ENCODE measurements at places on chromosomes 7 and 10. TPM values are rescaled to one million over a fixed set of nuclear protein-coding genes. Genes with fewer than 3 reads are reported as not detected.

PDE6C gene
- total RNA-seq, result not detected

TACC2 gene
- not detected for total RNA-seq

ERVW-1 gene
- not detected for total RNA-seq

COL26A1 gene
- total RNA-seq, result not detected

BAIAP2L1 gene
- total RNA-seq, result 1.2 TPM

SPRN gene
- not detected for total RNA-seq

RHOBTB1 gene
- total RNA-seq, result not detected

KLF14 gene
- not detected for total RNA-seq

KAT6B gene
- total RNA-seq, result 20.5 TPM

DNA sequence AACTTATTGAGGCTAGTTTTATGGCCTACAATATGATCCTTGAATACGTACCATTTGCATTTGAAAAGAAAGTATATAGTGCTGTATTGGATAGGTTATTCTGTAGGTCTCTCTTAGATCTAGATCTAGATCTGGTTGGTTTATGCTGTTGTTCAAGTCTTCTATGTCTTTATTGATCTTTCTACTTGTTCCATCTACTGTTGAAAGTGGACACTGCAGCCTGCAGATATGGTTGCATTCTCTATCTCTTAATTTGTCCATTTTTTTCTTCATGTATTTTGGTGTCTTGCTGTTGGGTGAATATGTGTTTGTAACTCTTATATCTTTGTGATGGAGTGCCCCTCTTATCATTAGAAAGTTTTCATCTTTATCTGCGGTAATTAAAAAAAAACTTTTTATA is 139.4 kb upstream of the PCDH15 start:
- ATAC-seq, result no peak

GRCh38 chr10:682931-683447 is 6.5 kb downstream of the DIP2C start:
- ATAC-seq, result no peak

GRCh38 chr10:70834441-70835151 is 18.8 kb downstream of the SGPL1 start:
- ATAC-seq, result no peak

DNA sequence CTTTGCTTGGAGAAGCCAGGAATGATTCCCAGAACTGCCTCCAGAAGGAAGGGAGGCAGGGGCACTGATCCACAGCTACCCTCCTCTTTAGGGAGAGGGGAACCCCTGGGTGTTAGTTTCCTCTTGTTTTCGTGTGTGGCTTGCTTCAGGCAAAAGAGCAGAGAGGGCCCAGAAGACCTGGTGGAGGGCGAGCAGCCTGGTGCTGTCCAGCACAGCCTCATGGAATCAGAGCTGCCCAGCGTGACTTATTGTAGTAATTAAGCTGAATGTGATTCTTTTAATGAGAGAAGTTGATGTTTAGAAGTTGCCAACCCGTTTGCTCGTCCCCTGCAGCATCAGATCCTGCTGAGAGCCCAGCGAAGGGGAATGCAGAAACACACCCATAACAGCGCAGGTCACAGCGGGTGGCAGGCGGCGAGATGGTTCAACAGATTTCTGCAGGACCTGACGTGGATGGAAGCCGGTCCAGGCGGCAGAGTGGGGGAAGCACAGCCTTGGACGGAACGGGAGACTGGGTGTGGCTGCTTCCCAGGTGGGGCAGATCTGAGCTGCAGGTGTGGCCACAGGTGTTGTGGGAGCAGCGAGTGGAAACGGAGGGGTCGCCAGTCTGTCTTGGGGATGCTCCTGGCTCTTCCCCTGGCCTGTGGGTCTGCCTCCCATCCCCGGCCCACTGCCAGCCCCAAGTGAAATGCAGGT is 53.7 kb upstream of the SHH start:
- no peak for ATAC-seq

DNA sequence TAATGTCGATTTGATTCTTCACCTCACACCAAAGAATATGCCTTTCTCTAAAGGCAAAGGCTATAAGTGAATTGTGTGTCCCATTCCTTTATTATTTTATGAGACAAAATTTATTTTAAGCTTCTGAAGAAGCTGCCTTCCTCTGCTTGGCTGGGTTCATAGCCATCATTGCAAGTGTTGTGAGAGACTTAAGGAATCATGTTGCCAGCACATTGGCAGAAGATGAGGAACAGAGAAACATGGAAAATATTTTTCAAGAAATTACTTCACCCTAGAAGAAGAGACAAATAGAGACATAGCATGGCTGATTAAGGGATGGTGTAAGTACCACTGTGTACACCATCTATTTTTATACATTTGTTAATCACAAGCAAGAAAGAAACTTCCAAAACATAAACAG is 230.1 kb upstream of the SEMA3E start:
- ATAC-seq, result no peak

GRCh38 chr10:29554660-29555059 is 80.1 kb downstream of the SVIL start:
- ATAC-seq, result no peak

GRCh38 chr10:110455446-110455845 is 42.3 kb upstream of the DUSP5 start:
- peak; percentile 89 for ATAC-seq

- no peak for ATAC-seq
These were observed 73.9 kb downstream of the PDGFA start for GRCh38 chr7:445563-446288.

- no peak for ATAC-seq
These were observed 190.9 kb downstream of the RPS24 start for GRCh38 chr10:78224602-78225001.

DNA sequence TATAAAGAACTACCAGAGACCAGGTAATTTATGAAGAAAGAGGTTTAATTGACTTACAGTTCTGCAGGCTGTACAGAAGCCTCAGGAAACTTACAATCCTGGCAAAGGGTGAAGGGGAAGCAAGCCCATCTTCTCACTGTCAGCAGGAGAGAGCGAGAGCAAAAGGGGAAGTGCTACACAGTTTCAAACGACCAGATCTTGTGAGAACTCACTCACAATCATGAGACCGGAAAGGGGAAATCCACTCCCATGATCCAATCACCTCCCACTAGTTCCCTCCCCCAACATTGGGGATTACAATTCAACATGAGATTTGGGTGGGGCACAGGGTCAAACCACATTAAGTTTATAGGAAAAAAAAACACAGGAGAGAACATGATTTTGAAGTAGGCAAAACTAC is 222.1 kb upstream of the SHH start:
- ATAC-seq, result no peak

GRCh38 chr7:79612022-79612421 is 158.6 kb upstream of the MAGI2 start:
- ATAC-seq, result no peak

DNA sequence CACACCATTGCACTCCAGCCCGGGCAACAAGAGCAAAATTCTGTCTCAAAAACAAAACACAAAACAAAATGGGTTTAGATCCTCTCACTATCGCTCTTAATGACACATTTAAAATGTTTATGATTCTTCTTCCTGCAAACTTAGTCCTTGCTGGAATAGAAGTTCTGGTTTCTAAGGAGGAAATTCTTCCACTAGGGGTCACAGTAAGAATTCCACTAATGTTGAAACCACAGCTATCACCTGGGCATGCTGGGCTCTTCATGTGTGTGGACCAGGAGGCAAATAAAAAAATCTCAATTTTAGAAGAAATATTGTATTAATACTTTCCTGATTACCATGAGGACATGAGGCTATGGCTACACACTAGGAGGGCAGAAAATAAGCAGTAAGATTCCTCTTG is 915.8 kb downstream of the TYW1 start:
- no peak for ATAC-seq

GRCh38 chr7:40008223-40008815 is 58.3 kb downstream of the CDK13 start:
- peak; percentile 35 for ATAC-seq

GRCh38 chr10:11454958-11455566 is 156.4 kb downstream of the USP6NL start:
- no peak for ATAC-seq

- no peak for ATAC-seq
These were observed 106.2 kb upstream of the PITRM1 start for GRCh38 chr10:3278771-3279170.

- ATAC-seq, result no peak
These were observed 331.5 kb downstream of the PTEN start for GRCh38 chr10:88194961-88195367.

DNA sequence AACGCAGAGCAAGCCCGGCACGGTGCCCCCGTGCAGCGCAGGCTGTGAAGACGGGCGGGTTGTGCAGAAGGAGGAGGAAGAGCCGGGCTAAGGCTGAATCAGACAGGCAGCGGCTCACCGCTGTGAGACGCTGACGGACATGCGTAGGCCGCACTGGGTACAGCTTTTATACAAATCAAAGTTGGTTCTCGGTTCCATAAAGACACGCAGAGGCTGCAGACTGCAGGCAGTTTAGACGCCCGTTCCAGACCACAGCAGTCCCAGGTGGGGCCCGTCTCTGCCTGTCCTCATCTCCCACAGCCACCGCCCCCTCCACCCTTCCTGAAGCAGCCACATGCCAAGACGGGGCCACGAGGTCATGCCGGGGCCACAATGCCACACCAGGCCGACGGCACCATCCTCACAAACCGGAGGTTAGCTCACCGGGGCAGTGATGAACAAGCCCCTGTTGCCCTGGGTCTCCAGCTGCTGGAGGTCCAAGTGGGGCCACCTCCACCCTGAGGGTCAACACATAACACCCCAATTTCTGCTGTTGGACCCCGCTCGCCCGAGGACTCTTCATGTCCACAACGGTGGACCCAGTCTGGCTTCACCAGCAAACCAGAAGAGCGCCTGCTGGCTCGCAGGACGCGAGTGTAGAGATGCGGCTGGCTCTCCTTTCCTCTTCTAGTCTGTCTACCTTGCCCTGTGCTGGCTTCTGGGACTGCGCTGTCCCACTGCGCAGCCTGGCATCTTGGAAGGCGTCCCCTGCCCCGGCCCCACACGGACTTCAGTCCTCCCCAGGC is 227.2 kb downstream of the ELFN1 start:
- no peak for ATAC-seq

DNA sequence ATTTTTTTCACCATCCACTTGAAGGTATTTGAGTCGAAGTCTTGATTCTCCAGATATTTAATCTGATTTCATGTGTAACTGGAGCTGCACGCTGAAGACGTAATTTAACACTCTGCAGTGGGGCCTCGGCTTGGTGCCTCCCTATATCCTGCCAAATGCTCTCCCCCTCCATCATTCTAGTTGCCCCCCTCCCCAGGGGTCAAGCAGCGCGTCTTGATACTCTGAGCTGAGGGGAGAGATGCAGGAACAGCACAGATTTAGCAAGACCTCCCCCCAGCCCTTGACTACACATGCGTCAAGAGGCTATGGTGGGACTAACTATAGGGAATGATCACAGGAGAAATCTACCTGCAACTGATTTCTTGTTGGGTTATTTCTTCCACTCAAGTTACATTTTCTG is 85.8 kb downstream of the PRPF18 start:
- no peak for ATAC-seq

- ATAC-seq, result no peak
These were observed 64.4 kb downstream of the GRM3 start for GRCh38 chr7:86708031-86708680.

- no peak for ATAC-seq
These were observed 607.0 kb downstream of the DNAJB9 start for GRCh38 chr7:109176661-109177060.

- no peak for ATAC-seq
These were observed 120.1 kb downstream of the KMT2E start for GRCh38 chr7:105133986-105134655.

DNA sequence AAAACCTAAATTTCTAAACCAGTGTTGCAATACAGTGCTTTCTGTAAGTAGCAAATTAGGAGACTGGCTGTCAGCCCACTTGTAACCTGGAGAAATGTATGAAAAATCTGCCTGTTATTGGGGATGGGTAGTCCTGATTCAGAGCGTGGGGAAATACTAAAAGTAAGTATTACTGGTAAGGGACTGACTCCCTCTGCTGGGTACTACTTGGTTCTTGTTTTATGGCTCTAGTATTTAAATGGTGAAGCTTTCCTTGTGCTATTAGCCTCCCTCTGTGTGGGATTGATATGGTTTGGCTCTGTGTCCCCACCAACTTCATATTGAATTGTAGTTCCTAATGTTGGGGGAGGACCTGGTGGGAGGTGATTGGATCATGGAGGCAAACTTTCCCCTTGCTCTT is 886.1 kb downstream of the SORCS1 start:
- ATAC-seq, result no peak

DNA sequence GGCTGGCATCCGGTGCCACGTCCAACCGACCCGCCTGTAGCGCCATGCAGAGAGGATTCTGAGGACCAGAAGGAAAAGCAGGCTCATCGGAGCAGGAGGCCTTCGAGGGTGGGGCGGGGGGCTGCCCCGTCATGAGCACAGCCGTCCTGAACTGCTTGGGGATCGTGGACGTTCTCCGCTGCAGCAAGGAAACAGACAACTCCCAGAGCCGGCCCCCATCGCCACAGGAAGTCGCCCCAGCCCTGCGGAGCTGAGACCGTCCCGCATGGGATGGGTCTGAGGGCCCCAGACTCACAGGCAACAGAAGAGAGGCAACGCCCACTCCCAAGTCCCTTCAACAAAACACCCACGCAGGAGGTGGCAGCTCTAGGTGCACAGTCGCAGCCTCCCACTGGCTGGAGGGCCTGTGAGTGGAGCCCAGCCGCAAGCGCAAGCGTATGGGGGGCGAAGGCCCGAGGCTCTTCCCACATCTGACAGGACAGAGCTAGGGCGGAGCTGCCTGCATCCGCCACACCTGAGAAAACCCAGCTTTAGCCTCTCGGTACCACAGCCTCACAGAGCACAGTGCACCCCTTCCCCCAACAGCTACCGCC is 64.7 kb upstream of the TNRC18 start:
- ATAC-seq, result no peak

DNA sequence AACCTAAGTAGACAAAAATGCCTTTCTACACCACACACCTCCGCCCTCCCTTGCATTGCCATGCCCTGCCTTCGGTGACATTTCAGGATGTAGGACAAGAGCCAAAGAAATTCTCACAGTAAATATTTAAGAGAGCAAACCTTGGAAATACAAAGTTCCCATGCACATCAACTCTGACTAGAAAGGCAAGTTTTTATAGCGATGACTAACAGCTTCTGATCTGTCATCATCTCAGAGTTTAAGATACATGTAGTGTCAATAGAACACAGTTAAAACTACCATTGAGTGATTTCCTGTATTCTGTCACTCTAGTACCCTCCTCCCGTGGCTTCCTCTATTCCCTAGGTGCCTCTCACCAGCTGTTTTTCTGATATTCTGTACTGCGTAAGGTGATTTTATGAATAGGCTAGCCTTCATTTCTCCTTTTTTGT is 20.7 kb downstream of the SLC16A9 start:
- ATAC-seq, result no peak

DNA sequence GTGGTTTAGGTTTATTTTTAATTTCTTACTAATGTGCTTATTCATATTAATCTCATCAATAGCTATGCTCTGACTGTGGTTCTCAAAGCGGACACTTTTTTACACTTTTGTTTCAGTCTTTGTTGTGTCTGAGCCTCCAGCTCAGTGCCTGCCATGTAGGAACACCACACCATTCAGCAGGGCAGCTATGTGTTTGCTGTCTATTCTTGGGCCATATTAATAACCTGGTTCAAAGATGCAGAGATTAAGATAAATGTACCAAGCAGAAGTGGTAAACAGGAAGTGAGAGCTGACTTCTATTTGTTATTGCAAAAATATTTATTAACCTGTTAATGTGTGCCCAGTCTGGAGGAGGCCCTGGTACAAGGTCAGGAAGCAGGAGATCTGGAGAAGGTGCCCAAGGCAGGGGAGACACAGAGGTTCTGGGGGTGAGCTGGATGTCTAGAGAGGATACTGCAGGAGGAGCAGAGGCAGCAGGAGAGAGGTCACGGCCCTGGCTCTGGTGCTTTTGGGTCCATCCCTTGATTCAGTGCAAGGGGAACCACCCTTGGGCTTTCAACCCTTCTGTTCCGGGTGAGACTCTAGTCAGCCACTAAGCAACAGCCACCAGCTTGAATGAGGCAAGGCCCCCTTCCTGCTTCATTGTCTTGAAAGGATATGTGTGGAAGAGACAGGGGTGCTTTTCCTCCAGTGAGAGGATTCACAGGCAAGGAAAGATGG is 1.9 kb downstream of the TBXAS1 start:
- peak; percentile 45 for ATAC-seq

Data from activated T-helper 17 cell treated with anti-CD3 and anti-CD28 coated beads, Interleukin-2, amount 50 U/mL, for 72 hours (primary cell).